Muscle of arm (tissue), 14 donors: ENCODE measurements at places on chromosomes 16 and 17.

DNA sequence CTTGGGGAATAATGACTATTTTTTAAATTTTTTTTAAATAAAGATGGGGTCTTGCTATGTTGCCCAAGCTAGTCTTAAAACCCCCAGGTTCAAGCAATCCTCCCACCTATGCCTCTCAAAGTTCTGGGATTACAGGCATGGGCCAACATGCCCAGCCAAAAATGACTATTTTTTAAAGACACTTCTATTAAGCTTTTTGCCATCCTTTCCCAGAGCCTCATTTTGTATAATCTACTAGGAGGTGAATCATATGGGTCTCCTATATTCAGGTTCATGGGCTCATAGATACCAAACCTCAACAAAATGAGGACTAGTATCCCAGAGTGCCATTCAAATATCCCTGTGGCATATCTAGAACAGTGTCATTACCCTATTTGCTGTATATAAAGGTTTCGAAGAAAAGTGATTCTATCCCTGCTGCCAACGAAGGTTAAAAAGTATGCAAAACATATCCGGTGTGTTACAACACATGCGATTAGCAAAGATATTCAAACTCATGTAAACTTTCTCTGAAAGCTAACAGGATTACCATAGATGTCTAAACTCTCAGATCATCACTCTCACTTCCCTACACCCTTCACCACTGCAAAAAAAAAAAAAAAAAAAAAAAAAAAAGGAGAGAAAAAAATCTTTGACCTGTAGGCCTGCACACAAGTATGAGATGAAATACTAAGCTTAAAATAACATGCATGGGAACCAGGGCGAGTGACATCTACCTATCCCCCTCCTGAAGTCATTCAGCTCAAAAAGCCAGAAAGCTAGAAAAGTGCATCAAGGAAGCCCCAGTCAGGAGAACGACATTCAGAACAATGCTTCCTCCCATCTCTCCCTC is 23.5 kb downstream of the XPO6 start:
- DNase-seq: no peak

- DNase-seq: no peak
These were observed 89.9 kb downstream of the NDE1 start for GRCh38 chr16:15739950-15740349.

GRCh38 chr16:74280448-74280847 is 16.2 kb upstream of the PSMD7 start:
- DNase-seq: no peak

- DNase-seq: no peak
These were observed 38.6 kb downstream of the CDRT15 start for GRCh38 chr17:14198013-14198412.

- no peak for DNase-seq
These were observed 15.1 kb upstream of the GUCY2D start for GRCh38 chr17:7987112-7987893.
